ENCODE measurements at places on chromosomes 7 and 10. TPM values are rescaled to one million over a fixed set of nuclear protein-coding genes. Genes with fewer than 3 reads are reported as not detected.

DNA sequence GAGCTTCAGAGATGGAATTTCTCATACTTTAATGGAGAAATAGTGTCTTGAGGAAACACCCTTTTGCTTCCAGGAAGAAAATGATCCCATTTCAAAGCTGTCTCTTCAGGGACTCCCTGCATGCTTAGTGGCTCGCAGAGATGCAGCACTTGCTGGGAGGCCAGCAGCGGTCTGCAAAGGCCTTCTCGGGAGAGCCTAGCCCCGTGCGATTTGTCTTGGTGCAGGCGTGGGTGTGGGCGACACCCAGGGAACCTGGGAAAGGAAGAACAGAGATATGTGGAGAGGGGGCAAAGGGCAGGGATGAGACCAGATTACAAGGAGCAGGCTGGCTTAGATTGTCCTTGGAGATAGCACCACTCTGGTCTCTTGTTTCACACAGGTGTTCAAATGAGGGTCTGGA, 352.3 kb upstream of the PODXL start:
- DNase-seq = no peak

DNA sequence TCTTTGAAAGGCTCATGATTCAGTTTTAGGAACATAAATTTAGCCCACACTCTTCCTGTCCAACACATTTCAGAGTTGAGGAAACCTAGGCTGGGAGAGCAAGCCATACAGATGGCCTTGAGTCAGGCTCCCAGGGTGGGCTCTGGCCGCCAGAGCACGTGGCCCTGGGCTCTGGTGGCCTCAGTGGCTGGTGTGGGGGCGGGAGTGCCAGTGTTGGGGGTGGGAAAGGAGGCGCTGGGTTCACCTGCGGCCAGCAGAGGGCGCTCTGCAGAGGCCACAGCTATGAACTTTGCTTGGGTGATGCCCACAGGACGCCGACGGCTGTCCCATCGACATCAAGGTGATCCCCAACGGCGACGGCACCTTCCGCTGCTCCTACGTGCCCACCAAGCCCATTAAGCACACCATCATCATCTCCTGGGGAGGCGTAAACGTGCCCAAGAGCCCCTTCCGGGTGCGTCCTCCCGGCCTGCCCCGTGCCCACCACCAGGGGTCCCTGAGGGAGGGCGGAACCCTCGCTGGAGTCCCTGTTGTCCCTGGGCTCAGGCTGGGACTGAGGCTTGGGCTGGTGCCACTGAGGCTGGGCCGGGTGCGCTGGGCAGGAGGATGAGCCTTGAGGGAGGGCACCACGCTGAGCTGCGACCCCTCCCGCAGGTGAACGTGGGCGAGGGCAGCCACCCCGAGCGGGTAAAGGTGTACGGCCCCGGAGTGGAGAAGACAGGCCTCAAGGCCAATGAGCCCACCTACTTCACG, 11.9 kb downstream of the FLNC start:
- no peak for DNase-seq

DNA sequence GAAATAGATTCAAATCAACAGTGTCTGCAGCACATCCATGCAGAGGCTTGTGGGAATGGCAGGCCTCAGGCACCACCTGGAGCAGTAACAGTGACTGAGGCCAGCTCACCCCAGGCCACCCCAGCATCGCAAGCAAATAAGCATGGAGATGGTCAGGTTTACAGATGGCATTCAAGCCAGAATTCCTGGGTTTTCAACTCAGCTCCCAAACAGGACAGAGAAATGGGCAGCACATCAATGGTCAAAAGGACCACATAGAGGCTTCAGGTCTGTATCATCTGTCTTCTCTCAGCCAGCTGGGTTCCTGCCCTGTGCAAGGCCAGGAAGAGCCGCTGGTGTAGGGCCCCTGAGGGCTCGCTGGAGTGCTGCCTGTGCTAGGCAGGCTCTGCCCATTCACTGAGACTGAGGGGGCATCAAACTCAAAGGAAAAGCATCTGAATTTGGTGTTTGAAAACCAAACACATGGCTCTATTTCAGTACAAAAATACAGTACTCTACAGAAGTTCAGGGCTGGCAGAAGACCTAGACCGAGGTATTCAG, 112.5 kb downstream of the KMT2E start:
- DNase-seq = no peak

GRCh38 chr7:68409851-68410250, 1188.4 kb upstream of the AUTS2 start:
- no peak for DNase-seq

Gene TSPAN12
- 8.4 TPM for total RNA-seq

Gene ACSM6
- total RNA-seq = 4.5 TPM

DNA sequence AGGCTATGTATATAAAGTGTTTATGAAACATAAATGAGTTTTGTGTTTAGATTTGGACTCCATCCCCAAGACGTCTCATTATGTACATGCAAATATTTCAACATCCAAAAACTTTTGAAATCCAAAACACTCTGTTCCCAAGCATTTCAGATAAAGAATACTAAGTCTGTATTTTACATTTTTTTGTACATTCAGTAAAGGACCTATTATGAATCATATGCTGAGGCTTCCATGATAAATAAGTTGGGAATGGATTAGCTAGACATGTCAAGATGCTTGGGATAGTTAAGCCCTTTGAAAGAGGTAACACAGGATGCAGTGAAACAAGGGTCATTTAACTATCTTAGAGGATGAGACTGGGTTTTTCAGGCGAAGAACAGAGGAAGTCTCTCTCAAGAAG, 262.9 kb downstream of the SNX13 start:
- DNase-seq = no peak

GRCh38 chr10:27745732-27746396, at the start of gene MKX:
Gene MKX (minus strand): TSS chr10:27745819. CDS start chr10:27743415, 2,404 bp downstream.
- peak; percentile 22 for DNase-seq

GRCh38 chr10:12741360-12741804, 260.1 kb downstream of the CCDC3 start:
- no peak for DNase-seq

DNA sequence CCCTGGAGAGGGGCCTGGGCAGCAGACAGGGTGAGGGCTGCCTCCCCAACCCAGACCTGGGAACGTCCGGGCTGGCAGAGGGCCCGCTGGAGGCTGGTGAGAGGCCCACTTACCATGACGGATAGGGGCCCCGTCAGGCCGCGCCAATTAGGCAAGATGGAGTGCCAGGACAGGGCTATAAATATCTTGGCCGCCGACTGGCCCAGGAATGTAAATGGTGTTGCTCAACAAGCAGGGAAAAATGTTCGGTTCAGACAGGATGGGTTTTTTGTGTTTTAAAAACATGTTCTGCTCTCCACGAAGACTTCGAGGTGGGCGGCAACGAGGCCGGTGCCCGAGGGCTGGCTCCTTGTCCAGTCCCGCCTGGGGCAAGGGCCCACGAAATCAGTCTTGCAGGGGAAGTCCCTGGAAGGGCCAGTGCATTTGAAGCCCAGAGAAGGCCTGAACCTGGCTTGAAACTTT, 35.8 kb upstream of the ELN start:
- no peak for DNase-seq

DNA sequence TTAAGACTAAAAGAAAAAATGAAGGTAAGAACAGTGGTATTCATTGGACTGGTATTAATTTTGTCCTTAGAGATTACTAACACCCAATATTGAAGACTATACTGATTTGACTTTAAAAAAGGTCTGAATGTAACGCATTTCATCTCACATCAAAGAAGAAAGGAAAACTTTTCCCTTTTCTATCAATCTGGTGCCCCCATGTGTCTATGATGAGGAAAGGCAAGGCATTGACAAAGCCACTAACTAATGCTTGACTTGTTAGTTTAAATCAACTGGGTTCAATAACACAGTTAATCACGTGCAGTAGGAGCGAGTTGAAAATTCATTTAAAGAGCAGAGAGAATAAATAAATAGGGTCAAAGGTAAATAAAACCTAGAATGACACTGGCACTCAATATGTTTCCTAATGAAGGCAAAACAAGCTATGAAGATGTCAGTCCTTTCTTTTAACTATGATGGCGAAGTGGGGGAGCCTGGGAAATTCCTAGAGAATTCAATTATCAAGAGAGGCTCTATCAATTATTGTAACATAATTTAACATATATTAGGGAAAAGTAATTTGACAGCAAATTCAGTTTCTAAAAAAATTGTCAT, 180.9 kb downstream of the ANK3 start:
- DNase-seq = peak; percentile 1

Data from skin of body (tissue), 3 donors.